ENCODE measurements at places on chromosomes 13 and 19. TPM values are rescaled to one million over a fixed set of nuclear protein-coding genes. Genes with fewer than 3 reads are reported as not detected.

Gene SYDE1
- total RNA-seq, result 4.9 TPM

Gene COX6B2
- total RNA-seq, result 2.4 TPM

Gene TJP3
- 69.6 TPM for total RNA-seq

Gene GJA3
- 8.0 TPM for total RNA-seq

Gene LHB
- 3.7 TPM for total RNA-seq

Gene NOTCH3
- 39.4 TPM for total RNA-seq

Gene C19orf25
- total RNA-seq, result 48.8 TPM

Gene CD37
- 0.76 TPM for total RNA-seq

Gene NLRP4
- 0.52 TPM for total RNA-seq

Gene ZNF575
- 1.9 TPM for total RNA-seq

Gene SOHLH2
- total RNA-seq, result not detected

Gene CEACAM7
- not detected for total RNA-seq

Gene PSG3
- not detected for total RNA-seq

Gene PEX11G
- 6.4 TPM for total RNA-seq

Gene ENOX1
- total RNA-seq, result 4.5 TPM

Gene CCL25
- not detected for total RNA-seq

Gene OR7D2
- total RNA-seq, result 0.07 TPM

Gene ZNF486
- not detected for total RNA-seq

Gene ZNF208
- not detected for total RNA-seq

Gene CYP2A7
- not detected for total RNA-seq

Gene PABPC3
- total RNA-seq, result 0.59 TPM

Gene MYO1F
- total RNA-seq, result 0.39 TPM

Data from HCT116 (cell line).